ENCODE measurements at places on chromosomes 16 and 17.

DNA sequence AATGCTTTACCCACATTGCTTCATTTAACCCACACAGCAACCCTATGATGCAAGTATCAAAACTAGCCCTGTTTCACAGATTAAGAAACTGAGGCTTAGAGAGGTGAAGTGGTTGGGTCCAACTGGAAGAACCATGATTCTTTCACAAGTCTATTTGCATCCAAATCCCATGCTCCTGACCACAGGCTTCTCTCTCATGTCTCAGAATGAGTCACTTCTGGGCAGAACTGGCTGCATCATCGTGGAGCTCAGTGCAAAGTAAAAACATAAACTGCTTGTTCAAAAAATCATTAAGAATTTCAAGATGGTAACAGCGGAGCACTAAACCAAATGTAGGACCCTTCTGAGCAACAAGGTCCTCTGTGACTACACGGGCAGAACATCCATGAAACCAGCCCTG is 20.2 kb upstream of the CES1 start:
- DNase-seq = no peak

DNA sequence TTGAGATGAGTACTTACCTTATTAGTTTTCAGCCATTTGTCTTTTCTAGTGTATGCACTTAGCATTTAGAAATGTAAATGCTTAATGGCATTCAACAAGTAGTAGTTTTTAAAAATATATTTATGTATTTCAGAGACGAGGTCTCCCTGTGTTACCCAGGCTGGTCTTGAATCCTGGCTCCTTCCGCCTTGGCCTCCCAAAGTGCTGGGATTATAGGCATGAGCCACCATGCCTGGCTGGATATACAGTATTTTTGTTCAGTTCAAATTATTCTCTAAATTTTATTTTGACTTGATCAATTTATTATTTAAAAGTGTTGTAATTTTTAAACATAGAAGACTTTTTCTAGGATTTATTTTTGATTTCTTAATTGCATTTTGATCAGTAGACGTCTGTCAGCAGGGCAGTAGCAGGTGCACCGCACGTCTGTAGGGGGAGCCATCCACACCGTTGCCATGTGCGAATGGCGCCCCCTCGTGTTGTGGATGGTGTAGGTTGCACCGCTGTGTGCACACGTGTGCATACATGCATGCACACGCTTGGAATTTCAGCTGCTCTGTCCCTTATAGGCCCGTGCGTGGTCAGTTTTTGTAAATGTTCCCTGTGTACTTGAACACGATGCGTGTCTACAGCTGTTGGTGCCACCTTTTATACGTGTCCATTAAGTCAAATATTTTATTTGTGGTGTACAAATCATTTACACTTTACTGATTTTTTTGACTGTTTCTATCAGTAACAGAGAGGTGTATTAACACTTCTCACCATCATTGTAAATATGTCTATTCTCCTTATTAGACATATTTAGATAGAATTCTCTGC is 30.6 kb downstream of the RPTOR start:
- peak; percentile 42 for DNase-seq

DNA sequence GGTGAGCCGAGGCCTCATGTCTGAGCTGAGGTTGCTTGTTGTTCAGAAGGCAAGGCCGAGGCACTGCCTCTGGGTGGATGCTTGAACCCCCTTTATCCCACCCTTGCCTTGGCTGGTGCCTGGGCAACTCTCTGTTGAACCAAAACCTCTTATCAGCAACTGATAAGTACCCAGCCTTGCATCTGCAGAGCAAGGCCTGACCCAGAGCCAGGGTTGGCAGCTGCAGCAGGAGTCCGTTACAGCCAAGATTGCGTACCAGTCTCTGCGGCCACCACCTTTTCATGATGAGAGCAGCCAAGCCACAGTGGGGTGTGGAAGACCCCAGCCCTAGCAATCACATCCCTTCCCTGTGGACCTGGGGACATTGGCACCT is 118.3 kb downstream of the RAB11FIP4 start:
- DNase-seq = no peak

DNA sequence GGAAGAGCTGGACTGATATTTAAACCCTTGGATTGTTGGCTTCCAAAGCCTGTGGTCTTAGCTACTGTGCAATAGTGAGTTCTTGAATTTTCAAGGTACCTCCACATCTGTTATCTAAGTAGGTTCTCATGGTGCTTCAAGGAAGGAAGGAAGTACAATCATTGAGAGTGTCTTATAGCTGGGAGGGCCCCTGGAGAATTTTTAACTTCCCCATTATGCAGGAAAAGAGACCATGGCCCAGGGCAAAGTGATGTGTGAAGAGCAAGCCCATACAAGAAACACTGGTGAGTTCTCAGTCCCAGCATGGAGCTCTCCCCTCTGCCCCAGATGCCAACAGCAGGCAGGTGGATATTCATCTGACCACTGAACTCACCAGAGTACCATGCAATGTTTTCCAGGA is 169.0 kb upstream of the IRX6 start:
- DNase-seq = no peak

DNA sequence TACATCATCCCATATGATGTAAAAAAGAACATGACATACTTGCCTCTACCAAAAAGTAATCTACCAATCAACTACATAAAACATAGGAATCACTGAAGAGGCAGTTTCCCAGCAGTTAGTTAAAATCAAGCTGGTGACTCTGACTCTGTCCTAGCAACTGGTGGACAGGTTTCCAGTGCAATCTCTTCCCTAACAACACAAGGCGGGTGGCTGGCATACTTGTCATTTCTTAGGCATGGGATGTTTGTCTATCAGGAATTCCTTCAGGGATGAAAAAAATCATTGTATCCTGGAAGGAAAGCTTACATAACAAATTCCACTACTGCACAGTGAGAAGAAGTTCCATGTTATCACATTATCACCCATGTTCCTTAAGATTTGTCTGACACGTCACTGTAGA is 50.9 kb downstream of the HELZ start:
- peak; percentile 55 for DNase-seq

DNA sequence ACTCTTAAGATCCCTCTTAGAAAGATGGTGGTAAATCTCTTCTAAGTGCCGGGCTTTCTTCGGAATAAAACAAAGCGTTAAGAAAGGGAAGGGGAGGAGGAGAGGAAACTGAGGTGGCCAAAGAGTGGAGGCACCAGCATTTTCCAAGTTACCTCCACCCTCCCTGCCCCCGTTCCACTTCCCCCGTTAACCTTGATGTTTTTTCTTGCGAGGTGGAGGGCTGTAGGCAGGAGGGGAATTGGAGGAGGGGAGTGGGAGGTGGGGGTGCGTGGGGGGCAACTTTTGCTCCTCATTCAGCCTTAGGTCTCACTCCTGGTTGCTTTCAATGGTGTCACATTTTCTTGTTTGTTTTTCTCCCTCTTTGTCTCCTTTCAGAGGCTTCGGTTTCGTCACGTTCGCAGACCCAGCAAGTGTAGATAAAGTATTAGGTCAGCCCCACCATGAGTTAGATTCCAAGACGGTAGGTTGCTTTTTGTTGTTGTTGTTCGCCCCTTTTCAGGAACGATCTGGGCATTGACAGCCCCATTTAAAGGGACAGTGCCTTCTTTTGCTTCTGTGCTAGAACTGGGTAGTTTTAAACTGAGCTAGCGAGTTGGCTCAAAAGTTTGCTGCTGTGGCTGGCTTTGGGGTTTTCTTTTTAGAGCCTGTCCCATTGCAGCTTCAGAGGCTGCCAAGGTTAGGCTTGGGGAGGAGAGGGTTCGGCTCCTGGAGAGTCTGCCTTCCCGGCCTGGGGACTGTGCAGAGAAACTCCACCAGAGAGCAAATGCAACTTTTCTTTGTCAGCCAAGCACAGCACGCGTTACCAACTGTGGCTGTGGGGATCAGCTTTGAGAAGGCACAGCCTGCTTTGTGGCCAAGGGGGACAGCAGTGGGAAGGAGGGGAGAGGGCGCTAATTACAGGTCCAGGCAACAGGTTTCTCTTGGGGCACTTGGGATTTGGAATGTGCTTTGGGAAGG is 1.9 kb downstream of the MSI2 start:
- DNase-seq = no peak

GRCh38 chr16:75017670-75018525 is 19.1 kb downstream of the ZNRF1 start:
- DNase-seq = no peak

DNA sequence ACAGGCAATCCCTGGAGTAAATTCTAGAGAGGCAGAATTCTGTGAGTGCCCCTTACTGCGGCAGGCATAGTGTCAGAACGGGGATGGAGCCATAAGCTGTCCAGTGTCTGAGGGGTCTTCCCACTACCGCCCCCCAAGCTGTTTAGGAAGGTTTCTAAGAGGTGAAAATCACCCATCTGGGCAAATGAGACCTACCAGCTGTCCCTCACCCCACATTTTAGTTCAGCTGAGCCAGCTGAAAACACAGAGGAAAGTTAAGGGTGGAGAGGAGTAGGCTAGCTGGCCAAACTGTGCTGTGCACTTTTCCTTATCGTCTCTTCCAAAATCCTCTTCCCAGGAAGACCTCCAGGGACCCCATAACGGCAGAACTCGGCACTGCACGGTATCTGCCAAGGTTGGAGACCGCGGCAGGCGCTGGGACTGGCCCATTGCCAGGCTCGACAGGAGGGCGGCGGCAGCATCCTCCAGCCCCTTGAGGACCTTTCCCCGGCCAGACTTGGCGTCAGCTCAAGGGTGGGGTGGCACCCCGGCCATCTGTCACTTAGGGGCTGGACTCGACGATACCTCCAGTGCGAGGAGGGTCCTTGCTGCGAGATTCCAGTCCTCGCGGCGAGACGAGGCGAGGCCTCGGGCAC is 955 bp downstream of the ACLY start:
- DNase-seq = peak; percentile 38

- peak; percentile 28 for DNase-seq
Observed at GRCh38 chr16:72875291-72876031, 172.5 kb downstream of the ZFHX3 start.

DNA sequence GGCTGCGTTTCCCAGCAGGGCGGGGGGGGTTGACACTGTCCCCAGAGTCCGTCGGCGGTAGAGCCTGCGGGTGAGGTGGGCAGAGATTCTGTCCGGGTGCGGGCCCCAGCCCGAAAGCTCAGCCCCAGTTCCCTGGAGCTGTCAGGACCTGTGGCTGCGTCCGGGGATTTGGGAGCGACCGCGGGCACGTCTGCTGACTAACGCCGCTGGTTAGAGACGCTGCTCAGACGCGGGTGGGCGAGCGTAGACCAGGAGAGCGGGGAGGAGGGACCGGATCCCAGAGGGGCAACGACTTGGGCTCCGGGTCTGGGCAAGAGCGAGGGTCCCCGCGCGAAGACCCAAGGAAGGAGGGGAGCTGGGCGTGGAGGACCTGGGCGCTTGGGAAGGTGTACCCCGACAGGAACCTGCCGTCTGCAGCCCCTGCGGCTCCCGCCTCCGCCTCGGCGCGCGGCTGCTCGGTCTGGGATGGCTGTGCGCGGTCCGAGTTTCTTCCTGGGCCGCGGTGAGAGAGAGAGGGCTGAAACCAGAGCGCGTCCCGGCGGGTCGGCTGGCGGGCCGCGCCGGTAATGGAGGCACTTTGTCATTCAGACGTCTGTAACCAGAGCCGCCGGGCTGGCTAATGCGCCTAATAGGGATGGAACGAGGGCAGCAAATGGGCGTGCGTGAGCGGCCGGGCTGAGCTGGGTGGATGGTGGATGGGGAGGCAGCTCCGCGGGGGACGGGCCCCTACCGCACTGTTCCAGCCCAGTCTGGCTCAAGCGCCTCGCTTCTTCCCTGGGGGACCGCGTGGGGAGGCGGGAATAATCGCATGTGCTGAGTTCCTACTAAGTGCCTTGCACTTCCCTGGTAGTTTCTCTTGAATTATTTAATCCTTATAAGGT is 2.3 kb downstream of the NGFR start:
- DNase-seq = no peak

DNA sequence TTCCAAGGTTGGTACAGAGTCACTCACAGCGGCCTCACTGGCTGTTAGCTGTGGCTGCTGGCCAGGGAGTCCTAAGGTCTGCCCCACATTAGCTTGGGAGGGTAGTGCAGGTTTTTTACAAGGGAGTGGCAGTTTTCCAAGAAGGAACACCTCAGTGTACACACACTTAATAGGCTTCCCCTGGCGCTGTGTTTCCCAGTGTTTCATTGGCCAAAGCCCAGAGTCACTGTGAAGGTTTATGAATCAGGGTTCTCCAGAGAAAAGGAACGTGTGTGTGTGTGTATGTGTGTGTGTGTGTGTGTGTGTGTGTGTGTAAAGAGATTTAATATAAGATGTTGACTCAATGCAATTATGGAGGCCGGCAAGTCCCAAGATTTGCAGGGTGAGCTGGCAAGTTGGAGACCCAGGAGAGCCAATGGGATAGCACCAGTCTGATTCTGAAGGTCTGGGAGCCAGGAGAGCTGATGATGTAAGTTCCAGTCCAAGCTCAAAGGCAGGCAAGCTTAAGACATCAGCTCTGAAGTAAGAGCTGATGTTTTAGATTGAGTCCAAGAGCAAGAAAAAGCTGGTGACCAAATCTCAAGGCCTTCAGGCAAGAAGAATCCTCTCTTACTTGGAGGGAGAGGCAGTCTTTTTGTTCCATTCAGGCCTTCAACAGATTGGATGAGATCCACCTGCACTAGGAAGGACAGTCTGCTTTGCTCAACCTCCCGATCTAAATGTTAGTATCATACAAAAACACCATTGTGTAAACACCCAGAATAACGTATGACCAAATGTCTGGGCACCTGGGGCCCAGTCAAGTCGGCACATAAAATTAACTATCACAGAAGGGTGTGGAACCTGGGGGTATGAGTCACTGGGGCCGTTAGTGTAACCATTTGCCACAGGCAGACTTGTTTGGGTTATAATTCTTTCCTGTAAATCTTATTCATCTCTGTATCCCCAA is 206.8 kb downstream of the PRKCA start:
- peak; percentile 93 for DNase-seq

DNA sequence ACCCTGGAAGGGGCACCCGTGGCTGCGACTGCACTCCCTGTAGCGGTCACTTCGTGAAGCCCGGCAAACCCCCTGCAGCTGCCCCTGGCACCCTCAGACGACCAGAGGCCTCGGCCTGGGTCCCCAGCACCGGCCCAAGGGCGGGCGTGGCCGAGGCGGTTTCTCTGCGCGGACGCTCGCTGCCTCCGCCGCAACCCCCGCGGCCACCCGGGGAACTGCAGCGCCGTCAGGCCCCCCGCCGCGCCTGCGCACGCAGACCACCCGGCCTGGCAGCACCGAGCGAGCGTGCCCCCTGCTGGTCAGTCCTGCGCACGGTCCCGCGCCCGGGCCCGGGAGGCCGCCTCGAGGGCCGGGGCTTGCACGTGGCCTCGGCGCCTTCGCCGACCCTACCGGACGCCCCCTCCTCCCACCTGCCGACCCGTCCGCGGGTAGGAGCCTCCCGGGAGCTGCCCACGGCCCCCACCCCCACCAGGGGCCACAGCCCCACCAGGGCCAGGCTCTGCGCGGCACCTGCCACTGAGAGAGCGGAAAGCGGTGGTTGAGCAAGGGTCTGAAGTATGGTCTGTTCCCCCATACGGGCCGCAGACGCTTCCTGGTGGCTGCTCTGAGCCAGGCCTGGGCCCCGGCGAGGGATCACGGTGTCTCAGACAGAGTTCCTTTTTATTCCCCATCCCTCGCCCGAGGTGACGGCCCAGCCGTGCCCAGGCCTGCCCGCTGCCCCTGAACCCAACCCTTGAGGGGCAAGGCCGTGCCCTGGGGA is 11.5 kb upstream of the HS3ST6 start:
- DNase-seq = peak; percentile 83

- DNase-seq = no peak
Observed at GRCh38 chr17:35175638-35176415, 18.4 kb downstream of the SLC35G3 start.

- DNase-seq = no peak
Observed at GRCh38 chr17:82893779-82894178, 54.0 kb upstream of the ZNF750 start.

GRCh38 chr16:4537376-4538343 is 913 bp downstream of the CDIP1 start:
- DNase-seq = no peak

Data from Caki2 (cell line).